ENCODE measurements at places on chromosomes 7 and 10. TPM values are rescaled to one million over a fixed set of nuclear protein-coding genes. Genes with fewer than 3 reads are reported as not detected.

DNA sequence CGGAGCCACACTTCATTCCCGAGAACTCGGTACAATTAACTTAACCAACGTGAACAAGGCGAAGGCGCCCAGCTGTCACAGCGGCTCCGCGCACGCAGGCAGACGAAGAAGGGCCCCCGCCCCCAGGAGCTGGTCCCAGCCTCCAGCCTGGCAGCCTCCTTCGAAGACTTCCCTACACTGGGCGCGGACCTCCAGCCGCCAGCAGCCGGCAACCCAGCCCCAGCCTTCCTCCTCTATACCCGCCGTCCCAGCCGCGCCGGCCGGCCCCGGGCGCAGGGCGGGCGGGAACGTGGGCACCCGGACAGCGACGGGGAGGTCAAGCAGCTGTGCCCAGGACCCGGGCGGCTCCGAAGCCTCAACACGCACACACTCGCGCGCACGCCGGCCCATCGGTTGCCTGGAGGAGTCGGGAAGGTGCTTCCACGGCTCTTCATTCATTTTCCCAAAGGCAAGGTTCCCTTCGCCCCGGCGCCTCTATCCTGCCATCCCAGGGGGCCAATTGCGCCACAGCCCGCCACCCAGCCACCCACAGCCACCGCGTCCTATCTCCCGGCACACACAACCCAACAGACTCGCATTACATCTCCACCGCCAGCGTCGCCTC, 1.6 kb downstream of the CHST15 start:
- peak overlapping the region; percentile 66 for H3K4me3 ChIP-seq
- H3K27me3 ChIP-seq, result no peaks in the 10 kb centered on the region
- H3K4me1 ChIP-seq, result peaks cover 80% of the 10 kb centered on the region
- DNase-seq, result peak; percentile 91
- H3K27ac ChIP-seq, result peak overlapping the region; percentile 90
- H3K36me3 ChIP-seq, result no peaks in the 10 kb centered on the region

GRCh38 chr10:18400906-18401245, 250.5 kb downstream of the NSUN6 start:
- no peak overlapping the region for H3K27ac ChIP-seq
- H3K4me1 ChIP-seq, result no peaks in the 10 kb centered on the region
- H3K36me3 ChIP-seq, result no peaks in the 10 kb centered on the region
- no peaks in the 10 kb centered on the region for H3K27me3 ChIP-seq

GRCh38 chr7:133345690-133346421, 93.0 kb downstream of the EXOC4 start:
- DNase-seq, result no peak
- H3K27ac ChIP-seq, result no peak overlapping the region
- H3K4me3 ChIP-seq, result no peak overlapping the region
- no peaks in the 10 kb centered on the region for H3K36me3 ChIP-seq
- no peaks in the 10 kb centered on the region for H3K27me3 ChIP-seq
- H3K4me1 ChIP-seq, result no peaks in the 10 kb centered on the region

CPED1 gene
- total RNA-seq, result 18.6 TPM

Measured in upper lobe of left lung (tissue), 6 donors.